Esophagus squamous epithelium (tissue), 5 donors: ENCODE measurements at places on chromosomes 4 and X. TPM values are rescaled to one million over a fixed set of nuclear protein-coding genes. Genes with fewer than 3 reads are reported as not detected.

DNA sequence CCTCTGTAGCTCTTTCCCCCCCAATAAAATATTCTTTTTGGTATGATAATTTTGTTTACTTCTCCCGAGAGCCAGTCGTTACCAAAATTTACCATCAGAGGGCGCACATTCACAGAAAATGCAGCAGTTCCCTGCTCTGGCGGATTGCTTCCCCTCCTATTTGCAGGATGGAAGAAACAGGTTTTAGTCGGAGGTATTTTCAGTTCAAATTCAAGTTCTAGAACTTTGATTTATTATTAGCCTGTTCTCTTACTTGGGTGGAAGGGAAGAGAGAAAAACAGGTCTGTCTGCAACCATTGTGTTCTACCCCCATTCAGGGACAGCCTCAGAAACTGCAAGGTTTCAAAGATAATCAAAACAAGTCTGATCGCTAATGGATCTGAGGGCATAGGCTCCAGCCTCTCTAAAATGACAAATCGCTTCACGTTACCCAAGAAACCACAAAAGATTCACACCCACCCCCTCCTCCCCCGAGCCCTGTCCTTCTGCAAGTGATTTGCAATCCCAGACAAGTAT is 263.8 kb upstream of the RPS6KA3 start:
- no peaks in the 10 kb centered on the region for H3K36me3 ChIP-seq
- no peak overlapping the region for H3K27ac ChIP-seq
- H3K4me3 ChIP-seq = no peak overlapping the region
- no peak for DNase-seq

DNA sequence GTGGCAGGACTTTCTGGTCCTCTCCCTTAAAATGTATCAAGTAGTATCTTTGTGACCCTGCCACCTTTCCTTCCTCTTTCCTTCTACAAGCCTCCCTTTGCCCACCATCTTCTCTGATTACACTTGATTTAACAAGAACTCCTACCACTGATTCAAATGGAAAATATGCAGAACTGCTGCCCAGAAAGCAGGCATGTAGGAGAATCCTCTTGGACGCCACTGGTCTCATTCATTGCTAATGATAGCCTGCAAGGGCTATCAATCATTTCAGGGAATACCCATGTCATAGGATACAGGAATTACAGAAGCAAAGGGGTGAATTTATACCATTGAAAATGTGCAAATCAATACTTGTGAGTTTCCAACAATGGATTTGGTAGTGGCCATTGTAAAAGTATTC is 294.6 kb upstream of the NRK start:
- H3K27me3 ChIP-seq = no peaks in the 10 kb centered on the region
- no peak for DNase-seq
- no peaks in the 10 kb centered on the region for H3K4me1 ChIP-seq
- no peak overlapping the region for H3K27ac ChIP-seq
- no peak overlapping the region for H3K4me3 ChIP-seq
- no peaks in the 10 kb centered on the region for H3K36me3 ChIP-seq

GRCh38 chr4:83217721-83218522 is 66.7 kb downstream of the COQ2 start:
- H3K27me3 ChIP-seq = no peaks in the 10 kb centered on the region
- no peak for DNase-seq
- no peaks in the 10 kb centered on the region for H3K36me3 ChIP-seq
- peak overlapping the region; percentile 86 for H3K27ac ChIP-seq

DNA sequence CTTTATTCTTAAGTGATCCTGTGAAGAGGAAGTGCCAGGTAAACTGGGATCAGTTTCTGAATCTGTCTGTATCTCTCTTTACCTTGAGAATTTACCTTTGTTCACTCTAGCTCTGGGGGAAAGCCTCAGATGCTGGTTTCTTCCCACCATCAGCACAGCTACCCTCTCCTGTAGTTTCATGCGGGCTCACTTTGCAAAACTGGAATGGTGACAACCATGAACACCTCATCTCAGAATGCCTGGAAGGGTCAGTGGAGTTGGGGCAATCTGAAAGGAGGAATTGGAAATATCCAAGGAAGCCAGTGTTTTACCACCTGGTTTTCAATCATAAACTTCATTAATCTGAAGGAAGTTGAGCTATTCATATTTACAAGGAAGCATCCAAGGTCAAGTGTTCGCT is 30.8 kb upstream of the DCX start:
- no peak overlapping the region for H3K27ac ChIP-seq
- no peak for DNase-seq
- no peak overlapping the region for H3K4me3 ChIP-seq
- H3K4me1 ChIP-seq = no peaks in the 10 kb centered on the region

The ZNF630 gene
- 0.44 TPM for total RNA-seq

The PPP4R3C gene
- not detected for total RNA-seq

The SFRP2 gene
- total RNA-seq = 8.3 TPM

The SERTM2 gene
- total RNA-seq = not detected
